ENCODE measurements at places on chromosomes 13 and 19. TPM values are rescaled to one million over a fixed set of nuclear protein-coding genes. Genes with fewer than 3 reads are reported as not detected.
A peak's percentile ranks its signal among the peaks of the same experiment; 100 is the strongest.

The CHAMP1 gene
- total RNA-seq: 29.5 TPM

The ZNF837 gene
- 4.9 TPM for total RNA-seq

The RPL21 gene
- total RNA-seq: 1,146 TPM

The NLRP5 gene
- not detected for total RNA-seq

DNA sequence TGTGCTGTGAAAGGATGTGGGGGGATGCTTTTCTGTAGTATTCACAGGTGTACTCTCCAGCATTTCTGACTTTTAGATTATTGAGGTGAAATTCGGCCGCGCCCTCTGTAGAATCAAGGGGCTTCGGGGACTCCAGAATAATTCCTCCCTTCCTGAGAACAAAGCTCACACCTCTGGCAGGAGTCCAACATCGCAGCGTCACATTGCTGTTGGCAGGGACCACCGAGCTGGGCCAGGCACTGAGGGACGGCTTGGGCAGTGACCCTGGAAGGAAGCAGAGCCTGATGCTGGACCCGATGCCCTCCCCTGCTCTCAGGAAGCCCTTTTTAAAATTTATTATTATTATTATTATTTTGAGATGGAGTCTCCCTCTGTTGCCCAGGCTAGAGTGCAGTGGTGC is 6.3 kb downstream of the TARM1 start:
- DNase-seq: no peak
- H3K4me3 ChIP-seq: no peak overlapping the region
- H3K4me1 ChIP-seq: no peaks in the 10 kb centered on the region
- peaks cover 4% of the 10 kb centered on the region for H3K27me3 ChIP-seq
- no peaks in the 10 kb centered on the region for H3K36me3 ChIP-seq

DNA sequence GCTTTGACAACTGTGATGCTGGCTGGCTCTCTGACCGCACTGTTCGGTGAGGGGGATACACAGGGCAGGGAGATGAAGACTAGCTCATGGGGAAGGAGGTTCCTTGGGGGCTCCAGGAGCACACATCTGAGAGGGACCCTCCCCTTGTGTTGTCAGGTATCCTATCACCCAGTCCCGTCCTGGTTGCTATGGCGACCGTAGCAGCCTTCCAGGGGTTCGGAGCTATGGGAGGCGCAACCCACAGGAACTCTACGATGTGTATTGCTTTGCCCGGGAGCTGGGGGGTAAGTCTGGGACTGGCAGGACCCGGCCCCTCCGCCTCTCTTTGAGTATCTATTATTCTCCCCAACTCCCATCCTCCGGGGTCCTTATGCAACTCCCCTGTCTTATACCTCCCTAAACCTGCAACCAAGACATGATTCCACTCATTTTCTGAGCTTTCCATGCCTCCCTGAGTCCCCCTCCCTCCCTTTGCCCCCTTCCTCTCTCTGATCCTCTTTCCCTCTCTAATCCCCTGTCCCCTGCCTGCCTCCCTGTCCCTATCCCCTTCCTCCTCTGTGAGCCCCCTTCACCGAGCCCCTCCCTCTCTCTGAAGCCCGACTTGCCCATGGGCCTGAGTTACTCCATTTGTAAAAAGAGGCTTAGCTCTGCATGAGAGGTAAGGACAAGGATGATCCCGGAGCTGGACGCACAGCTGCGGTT is 12.5 kb downstream of the NCAN start:
- peak overlapping the region; percentile 60 for H3K4me3 ChIP-seq
- no peak overlapping the region for H3K27ac ChIP-seq
- H3K4me1 ChIP-seq: peaks cover 2% of the 10 kb centered on the region

DNA sequence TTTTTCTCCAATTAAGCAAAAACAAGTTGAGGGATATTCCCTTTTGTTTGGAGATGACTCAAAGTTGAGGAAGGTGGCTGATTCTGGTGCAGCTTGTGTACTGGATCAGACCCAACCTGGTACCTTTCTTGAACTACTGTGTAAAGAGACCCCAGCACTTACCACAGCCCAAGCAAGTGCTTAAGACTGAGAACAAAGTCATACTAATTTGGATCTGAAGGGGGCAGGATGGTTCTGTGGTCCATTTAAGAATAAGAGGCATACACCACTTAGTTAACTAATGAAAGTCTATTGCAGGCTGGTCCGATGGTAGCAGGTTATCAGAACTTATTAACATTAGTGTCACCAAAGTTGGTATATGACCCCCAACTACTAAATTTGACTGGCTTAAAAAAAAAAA is 6.3 kb downstream of the THSD1 start:
- peaks cover 17% of the 10 kb centered on the region for H3K27me3 ChIP-seq
- H3K4me1 ChIP-seq: 0 out of 2 replicates have a peak, but pooled peaks cover 5% of the 10 kb centered on the region
- DNase-seq: no peak
- no peaks in the 10 kb centered on the region for H3K36me3 ChIP-seq
